ENCODE measurements at places on chromosomes 12 and 14. TPM values are rescaled to one million over a fixed set of nuclear protein-coding genes. Genes with fewer than 3 reads are reported as not detected.
A peak's percentile ranks its signal among the peaks of the same experiment; 100 is the strongest.

KRT75 gene
- not detected for polyA plus RNA-seq

DNA sequence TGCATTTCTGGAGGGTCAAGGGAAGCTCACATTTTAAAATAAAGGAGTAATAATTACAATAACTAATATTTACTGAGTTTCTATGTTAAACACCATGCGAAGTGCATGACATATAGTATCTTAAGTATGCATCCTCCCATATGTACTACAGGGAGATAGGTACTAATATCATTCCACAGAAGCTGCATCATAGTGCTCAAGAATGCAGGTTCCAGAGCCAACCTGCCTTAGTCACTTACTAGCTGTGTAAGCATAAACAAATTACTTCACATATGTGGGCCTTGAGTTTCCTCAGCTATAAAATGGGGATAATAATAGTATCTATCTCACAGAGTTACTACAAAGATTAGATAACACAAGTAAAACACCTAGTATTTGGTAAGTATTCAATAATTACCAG is 18.3 kb downstream of the ARMH4 start:
- peak; percentile 76 for DNase-seq

DNA sequence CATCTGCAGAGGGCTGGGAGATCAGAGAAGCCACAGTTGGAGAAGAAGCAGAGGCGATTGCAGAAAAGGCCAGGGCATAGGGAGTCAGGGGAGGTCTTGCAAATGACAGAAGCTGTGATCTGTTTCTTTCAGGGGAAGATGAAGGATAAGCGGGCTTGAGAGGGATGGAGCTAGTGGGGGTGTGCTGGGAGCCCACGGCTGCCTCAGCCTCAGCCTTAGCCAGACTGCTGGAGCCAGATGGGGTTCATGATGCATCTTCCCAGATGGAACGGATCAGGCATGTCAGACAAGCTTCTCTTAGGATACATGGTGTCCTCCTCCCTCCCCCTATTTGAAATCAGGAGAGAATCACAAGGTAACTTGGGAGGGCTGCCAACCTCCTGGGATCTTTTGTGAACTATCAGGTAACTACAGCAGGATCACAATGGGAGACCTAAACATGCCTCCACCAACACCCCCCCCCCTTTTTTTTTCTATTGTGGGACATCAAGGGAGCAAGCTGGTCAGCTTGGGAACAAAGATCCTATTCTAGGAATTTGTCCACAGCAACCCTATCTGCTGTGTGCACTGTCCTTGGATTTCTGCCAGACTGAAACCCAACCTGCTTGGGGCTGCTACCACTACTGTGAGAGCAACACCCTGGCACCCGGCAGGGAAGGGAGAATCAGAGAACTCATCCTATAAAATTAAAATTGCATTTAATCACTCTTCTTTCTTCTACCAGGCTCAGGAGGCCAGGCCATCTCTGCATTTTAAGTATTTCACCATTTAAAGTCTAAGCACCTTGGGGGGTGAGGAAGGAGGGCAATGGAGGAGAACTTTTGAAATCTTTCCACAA is 10.7 kb upstream of the ATP2A2 start:
- peak; percentile 81 for DNase-seq

GRCh38 chr14:61549425-61549824 is 145.9 kb upstream of the HIF1A start:
- DNase-seq = peak; percentile 54

DNA sequence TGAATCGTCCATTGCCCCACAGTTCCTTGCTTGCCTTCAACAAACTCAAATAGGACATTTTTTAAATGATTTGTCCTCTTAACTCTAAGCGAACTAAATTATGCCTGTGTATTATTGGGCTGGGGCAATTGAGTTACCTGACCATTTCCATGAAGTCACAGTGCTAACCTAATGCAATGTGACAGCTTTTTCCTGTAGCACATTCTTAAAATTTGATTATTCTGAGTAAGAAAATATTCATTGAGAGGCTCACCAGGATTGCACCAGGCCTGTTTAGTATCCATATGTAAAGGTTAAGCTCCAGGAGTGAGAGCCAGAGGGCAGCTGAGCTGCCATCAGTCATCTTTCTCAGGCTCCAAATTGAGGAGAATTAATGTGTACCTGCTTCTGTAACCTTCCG is 90.9 kb downstream of the GPR65 start:
- no peak for DNase-seq

DNA sequence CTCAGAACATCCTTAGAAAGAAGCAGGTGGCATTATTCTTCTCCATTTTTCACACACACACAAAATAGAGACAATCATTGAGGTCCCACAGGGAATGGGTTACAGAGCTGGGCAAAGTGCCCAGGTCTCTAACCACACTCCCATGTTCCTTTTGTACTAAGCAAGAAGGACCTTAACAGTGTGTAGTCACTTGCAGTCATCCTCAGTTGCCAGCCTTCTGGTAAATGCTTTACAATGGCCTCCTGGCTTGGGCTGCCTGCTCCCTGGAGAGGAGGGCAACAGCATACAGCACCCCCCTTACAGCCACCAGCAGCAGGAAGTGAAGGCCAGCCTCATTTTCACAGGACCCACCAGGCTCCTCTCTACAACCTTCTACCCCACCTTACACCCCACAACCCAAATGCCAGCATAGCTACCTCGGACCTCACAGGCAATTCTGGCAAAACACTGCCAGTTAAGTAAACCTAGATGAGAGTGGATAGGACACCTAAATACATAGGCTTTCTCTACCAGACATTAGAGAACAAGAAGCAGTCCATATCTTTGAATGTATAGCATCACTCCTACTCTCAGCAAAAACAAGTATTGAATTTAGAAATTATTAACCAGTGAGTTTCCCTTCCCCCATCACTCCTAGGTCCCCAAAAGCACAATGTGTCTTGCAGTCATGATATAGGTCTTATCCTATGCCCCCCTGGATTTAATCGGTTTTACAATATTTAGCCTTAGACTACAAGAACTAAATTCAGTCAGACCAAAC is 88.1 kb downstream of the PPP2R5E start:
- peak; percentile 49 for DNase-seq

All from GM23248 (cell line).